Endothelial cell (in vitro differentiated cells): ENCODE measurements at places on chromosomes 11 and 22. TPM values are rescaled to one million over a fixed set of nuclear protein-coding genes. Genes with fewer than 3 reads are reported as not detected.

- no peak for DNase-seq
Observed at GRCh38 chr22:21026783-21027692, 5.3 kb downstream of the SLC7A4 start.

GRCh38 chr11:74084796-74085541 lies 76.1 kb upstream of the UCP3 start:
- DNase-seq: no peak

GRCh38 chr22:37008365-37008764 lies 10.9 kb downstream of the TST start:
- peak; percentile 29 for DNase-seq

The XKR3 gene
- total RNA-seq: not detected

GRCh38 chr22:36352803-36353507 lies 34.8 kb downstream of the MYH9 start:
- no peak for DNase-seq

- no peak for DNase-seq
Observed at GRCh38 chr11:78567209-78567608, 7.5 kb downstream of the NARS2 start.

The HTR3B gene
- not detected for total RNA-seq

DNA sequence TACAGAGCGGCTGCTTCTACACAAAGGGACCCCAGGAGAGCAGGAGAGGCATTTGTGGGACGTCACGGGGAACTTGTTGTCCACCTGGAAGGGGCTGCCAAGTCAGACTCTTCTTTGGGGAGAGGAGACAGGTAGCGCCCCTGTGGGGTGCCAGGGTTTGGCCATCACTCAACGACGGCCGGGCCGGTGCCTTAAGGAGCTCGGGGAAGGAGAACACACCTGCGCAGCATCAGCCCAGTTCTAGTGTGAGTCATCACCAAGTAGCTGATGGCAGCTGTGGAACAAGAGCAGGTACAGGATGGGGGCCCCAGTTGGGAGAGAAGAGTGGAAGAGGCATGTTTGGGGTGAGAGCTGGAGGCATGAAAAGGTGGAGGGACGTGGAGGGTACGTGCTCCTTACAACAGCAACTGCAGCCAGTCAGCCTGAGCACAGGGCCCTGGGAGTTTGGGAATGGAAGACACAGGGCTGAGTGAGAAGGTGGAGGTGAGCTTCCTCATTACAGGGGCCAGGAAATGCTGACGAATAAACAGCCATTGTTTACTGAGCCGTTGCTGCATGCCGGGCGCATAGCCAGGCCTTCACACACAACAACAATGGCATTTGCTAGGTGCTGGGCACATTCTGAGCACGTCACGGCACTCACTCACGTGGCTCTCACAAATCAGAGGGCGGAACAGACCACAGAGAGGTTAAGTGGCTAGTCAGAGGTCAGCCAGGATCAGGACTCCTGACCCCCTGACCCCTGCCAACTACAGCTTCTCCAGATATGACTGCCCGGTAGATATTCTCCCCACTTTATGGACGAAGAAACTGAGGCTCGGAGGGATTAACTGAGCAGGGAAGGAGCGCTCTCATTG lies 29.1 kb upstream of the TP53I11 start:
- DNase-seq: peak; percentile 30

The ADORA2A gene
- total RNA-seq: 18.5 TPM

DNA sequence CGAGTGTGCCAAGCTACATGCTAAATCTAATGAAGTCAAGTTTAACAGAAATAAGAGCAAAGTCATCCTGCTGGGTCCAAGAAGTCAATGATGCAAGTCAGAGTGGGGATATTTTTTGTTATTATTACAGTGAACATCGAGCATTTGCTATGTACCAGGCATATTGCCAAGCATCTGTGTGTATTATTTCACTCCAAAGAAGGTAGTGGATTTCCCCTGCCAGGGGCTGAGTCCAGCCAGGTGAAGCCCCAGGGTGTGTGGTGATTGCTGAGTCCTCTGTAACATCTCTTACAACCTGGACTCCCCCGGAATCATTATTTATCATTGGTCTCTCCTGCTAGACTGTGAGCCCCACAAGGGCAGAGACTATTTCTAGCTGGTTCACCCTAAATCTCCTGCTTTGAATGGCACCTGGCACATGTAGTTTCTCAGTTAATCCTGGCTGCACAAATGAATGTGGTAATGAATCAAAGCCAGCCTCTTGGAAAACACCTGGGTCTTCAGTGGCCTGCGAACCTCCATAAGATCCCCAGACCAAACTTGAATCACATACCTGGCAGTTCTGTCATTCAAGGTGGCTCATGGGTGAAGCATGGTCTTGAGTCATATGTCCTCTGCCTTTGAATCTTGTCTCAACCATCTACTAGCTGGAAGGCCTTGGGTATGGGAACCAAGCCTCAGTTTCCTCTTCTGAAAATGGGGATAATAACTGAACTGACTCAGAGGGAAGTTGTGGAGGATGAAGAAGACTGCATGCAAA lies 549.2 kb downstream of the MIAT start:
- no peak for DNase-seq

GRCh38 chr11:66567787-66568123 lies 651 bp downstream of the CTSF start:
- no peak for DNase-seq

DNA sequence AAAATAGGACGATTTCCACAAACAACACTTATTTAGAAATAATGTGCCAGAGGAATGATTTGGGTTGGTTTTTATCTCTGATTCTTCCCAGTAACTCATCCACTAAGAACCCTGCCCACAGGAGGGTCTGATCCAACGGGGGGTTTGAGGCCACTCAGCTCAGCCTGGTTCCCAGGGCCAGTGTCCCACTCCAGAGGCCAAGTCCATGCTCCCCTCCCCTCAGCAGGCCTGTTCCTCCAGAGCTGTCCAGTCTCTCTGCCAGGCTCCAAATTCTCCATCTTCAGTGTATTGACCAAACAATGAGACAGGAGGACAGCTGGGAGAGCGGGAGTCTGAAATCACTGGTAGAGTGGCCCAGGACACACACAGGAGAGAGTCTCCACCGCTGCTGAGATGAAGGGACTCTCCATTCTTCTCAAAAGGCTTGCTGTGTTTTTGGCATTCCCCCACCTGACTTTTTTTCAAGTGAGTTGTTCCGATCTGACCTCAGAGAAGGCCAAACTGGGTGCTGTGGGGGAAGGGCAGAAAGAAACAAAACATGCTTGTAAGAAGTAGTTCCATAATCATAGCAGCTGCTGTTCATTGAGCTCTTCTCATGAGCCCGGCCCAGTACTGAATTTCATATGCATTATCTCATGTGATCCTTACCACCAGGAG lies 17.6 kb upstream of the SCN2B start:
- DNase-seq: no peak

DNA sequence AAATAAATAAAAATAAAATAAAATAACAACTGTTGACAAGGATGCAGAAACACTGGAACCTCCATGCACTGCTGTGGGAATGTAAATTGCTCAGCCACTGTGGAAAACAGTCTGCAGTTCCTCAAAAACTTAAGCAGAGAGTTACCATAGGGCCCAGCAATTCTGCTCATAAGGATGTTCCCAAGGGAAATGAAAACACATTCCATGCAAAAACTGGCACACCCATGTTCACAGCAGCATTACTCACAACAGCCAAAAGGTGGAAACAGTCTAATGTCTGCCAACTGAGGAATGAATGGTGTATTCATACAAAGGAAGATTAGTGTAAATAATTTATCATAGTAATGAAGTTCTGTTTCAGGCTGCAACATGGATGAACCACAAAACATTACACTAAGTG lies 3.2 kb upstream of the KRTAP5-10 start:
- DNase-seq: no peak

DNA sequence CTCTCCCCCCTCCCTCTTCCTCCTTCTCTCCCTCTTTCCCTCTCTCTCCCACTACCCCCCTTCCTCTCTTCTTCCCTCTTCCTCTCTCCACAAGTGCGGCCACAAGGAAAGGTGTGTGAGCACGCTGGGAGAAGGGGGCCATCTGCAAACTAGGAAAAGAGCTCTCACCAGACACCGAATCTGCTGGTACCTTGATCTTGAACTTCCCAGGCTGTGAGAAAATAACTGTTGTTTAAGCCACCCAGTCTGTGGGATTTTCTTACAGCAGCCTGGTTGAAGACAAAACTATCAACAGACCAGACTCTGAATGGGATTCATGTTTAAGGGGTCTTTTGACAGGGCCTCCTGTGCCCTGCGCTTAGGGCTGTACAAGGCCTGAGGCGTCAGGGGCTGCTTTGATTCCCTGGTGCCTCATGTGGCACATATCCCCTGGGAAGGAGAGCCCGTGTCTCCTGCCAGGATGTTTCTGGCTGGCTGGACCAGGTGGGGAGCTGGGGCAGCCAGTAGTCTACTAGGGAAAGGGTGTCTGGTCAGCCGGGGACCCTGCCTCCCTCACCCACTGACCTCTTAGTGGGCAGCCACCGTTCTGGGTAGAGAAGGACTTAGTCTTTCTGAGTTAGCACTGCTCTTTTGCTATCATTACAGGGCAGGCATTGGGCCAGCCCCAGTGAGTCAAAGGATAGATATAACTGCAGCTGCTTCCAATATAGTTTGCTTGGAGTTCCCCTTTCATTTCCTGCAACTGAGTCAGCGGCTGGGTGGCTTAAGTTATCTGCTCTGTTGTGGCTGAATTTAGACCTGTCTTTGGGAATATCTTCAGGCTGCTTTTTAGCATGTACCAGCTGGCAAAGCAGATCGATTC lies 6.2 kb downstream of the PANX1 start:
- no peak for DNase-seq
